Activated naive CD8-positive, alpha-beta T cell treated with anti-CD3 and anti-CD28 coated beads, Interleukin-2, amount 10 ng/mL, durations not matched to agents 7 days and 5 days (primary cell): ENCODE measurements at places on chromosomes 1 and 21. TPM values are rescaled to one million over a fixed set of nuclear protein-coding genes. Genes with fewer than 3 reads are reported as not detected.

TNFRSF18 gene
- total RNA-seq, result 15.0 TPM

GPATCH3 gene
- 19.6 TPM for total RNA-seq

LRRC71 gene
- total RNA-seq, result not detected

FCRL5 gene
- 0.33 TPM for total RNA-seq

BARHL2 gene
- not detected for total RNA-seq
